ENCODE measurements at places on chromosomes 11 and 22.

DNA sequence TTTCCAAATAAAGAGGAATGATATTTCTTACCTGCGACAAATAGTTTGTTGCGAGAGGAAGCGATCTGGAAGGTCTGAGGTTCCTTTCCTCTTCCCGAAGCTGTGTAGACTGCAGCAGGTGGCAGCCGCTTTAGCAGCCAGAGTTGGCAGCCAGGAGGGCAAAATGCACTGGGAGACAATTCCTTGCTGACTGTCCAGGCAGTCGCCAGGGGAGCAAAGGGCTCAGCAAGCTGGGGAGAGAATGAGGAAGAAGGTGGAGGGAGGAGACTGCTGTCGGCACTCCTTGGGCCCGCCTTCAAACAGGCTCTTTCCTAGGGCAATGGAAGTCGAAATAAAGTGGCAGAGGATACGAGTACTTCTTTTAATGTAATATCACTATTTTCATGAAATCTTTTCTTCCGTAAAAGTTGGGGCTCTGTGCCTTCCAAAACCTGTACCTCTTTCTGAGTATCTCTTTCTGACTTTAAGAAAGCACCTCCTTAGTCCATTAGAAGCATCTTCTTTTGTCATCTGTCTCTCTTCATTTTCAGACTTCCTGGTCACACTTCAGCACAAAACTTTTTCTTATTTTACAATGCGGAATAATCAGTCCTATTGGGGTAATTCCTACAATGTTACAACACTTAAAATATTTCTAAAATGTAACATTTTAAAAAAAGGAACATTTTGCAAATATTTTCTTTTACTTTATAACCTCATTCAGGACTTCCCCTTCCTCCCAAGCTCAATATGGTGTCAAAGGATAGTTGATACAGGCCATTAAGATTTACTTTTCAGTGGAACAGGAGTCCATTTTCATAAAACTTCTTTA is at the start of gene IL18:
TSS of gene IL18 (minus strand) at position 220 of the 811 bp plus-strand sequence. CDS start 9,041 bp downstream, outside the sequence.
- no peak for ATAC-seq

GRCh38 chr11:86582898-86583297 is 89.5 kb downstream of the ME3 start:
- no peak for ATAC-seq

GRCh38 chr11:44018829-44019228 is 29.0 kb upstream of the ACCSL start:
- no peak for ATAC-seq

- ATAC-seq = no peak
Measured at GRCh38 chr11:873706-874105, 31.1 kb downstream of the TSPAN4 start.

DNA sequence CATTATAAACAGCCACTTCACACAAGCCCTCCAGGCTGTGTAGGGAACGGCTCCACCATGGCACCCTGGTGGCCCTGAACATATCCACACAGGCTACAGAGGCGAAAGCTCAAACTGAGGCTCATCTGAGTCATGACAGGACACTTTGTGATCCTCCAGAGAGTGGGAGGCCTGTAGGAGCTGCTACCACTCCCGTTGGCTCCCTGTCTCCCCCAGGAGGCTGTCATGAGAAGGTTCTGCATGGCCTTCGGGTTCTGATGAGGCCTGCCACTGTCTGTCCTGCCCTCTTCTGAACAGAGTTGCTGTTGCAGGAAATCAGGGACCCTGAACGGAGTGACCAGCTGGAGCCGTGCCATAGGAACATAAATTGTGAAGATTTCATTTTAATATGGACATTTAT is 23.8 kb upstream of the ALDH3B2 start:
- ATAC-seq = peak; percentile 57

GRCh38 chr11:114228435-114229411 is 67.5 kb upstream of the NNMT start:
- no peak for ATAC-seq

GRCh38 chr11:107864591-107864990 is 6.0 kb upstream of the SLC35F2 start:
- ATAC-seq = no peak

GRCh38 chr11:17694494-17695110 is 24.8 kb upstream of the MYOD1 start:
- ATAC-seq = no peak

- ATAC-seq = no peak
Measured at GRCh38 chr11:105857728-105858127, 164.3 kb downstream of the MSANTD4 start.

GRCh38 chr22:27135031-27135981 is 477.9 kb downstream of the MIAT start:
- ATAC-seq = no peak

GRCh38 chr22:19723232-19723982 is at the start of gene GP1BB:
Gene GP1BB (plus strand): TSS chr22:19723539. CDS start chr22:19723570, 31 bp downstream.
- peak; percentile 46 for ATAC-seq

DNA sequence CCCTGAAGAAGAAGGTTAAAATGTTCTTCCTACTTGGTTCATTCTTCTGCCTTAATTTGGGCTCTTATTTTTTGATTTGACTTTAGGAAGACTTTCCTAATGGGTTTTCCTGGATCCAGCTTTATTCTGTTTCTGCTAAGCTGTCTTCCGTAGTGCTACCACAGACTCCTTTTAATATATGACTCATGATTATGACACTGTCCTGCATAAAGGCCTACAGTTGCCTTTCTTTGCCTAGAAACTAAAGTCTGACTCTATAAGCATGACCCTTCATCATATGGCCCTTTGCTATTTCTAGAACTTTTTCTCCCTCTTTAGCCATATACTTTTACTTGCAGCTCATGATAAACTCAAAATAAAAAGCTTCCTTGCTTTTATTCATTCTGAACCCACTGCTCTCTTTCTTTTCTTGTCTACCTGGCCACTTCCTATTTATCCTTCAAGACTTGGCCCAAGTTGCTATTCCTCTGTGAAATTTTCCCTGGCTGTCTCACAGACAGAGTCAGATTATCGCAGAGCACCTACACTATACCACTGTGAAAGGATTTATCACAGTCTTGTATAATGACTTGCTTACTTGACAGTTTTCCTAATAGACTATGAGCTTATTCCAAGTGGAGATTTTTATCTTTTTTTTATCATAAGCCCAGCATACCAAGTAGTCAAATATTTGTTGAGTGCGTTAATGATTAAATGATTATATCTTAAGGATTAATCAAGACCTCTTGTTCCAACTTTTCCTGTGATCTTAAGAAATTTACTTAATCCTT is 24.7 kb downstream of the TBCEL start:
- ATAC-seq = no peak

GRCh38 chr11:13468750-13469149 is 5.7 kb upstream of the BTBD10 start:
- no peak for ATAC-seq

DNA sequence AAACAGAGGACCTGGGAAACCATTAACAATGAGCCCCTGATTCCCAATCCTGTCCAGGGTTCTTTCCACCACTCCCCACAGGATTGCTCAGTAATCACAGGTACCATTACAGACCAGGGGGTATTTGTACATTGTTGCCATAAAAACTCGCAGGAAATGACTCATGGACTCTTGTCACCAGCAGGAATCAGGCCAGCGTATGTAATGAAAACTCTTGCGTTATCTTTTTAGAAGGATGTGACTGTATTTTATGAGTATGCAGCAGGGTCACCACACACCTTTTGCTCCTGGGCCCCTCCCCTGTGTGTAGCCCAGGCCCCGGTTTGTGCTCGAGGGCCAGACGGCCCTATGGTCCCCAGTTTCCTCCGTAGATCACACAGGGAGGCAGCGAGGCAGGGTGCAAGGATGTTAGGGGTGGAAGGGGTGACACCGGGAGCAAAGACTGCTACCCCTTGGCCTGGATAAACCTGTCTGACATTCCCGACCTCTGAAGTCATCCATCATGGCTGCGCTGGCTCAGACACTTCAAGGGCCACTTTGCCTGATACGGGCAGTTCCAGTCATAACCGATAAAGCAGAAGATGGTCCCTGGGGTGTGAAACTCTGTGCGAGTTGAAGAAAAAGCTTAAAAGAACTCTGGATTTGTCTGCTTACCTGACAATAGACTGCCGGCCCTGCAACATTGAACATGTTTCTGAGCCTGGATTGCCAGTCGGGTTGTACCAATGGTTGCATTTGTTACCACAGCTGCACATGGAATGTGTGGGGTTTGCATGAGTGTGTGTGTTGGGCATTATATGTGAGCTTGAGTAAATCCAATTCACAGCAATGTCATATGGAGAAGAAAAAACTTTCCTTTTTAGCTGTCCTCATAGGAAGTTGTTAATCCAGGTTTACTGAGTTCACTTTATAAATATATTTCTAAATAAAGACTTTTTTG is 56.9 kb downstream of the MICAL2 start:
- ATAC-seq = peak; percentile 97

DNA sequence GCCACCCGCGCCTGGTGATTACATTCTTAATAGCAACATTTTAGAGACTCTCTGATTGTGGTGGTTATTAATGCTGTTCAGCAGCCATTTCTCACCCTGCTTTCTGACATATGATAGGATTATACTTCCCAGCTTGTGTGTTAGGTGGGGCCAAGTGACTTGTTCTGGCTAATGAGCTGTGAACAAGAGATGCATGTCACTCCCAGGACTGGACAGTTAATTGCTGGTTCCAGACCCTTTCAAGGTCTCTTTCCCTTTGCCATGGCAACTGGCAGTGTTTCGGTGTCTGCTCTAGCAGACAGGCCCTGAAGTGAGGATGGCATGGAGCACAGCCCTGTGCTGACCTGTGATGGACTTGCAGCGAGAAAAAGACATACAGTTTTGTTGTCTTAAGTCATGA is 8.9 kb upstream of the PTPRJ start:
- no peak for ATAC-seq

GRCh38 chr11:106286881-106287504 is 209.5 kb downstream of the AASDHPPT start:
- no peak for ATAC-seq

- ATAC-seq = no peak
Measured at GRCh38 chr11:116172851-116173250, 599.9 kb downstream of the BUD13 start.

DNA sequence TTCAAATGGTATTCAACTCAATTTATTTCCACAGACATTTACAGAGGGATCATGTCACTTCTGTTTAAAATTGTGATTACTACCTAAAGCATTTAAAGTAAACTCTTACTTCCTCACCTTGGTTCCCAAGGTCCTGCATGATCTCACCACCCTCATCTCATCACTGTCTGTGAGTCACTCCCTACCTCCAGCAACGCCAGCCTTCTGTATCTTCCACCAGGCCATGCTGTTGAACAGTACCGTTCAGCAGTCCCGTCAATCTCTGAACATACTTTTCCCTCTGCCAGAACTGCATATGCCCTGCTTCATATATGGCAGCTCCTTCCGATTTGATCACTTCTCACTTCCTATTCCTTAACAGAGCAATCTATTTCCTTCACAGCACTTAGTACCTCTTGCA is 2.0 kb downstream of the FBXO3 start:
- ATAC-seq = peak; percentile 32

- no peak for ATAC-seq
Measured at GRCh38 chr11:11923828-11924227, 82.1 kb downstream of the USP47 start.

DNA sequence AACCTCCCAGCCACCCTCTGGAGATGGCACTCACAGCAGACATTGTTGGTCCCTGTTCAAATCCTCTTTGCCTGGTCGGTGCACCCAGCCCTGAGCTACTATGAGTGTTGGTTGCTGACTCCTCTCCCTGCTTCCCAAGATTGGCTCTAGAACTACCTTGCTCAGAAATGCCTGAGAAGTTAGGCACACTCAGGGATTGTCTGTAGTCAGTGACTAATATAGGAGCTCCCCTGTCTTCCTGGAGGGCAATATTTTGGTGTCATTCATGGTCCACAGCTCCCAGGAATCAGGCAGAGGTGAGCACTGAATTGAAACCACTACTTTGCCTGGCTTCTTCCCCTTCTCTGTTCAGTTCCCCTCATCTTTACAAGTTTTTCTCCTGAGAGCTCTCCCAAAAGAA is 325.9 kb downstream of the MIAT start:
- ATAC-seq = no peak

- peak; percentile 68 for ATAC-seq
Measured at GRCh38 chr11:117072517-117073461, 25.4 kb downstream of the SIK3 start.

GRCh38 chr11:122234257-122234656 is 118.2 kb upstream of the BLID start:
- ATAC-seq = no peak

GRCh38 chr22:20449819-20450550 is 12.4 kb upstream of the SCARF2 start:
- ATAC-seq = no peak

- peak; percentile 19 for ATAC-seq
Measured at GRCh38 chr11:126722006-126722736, 278.4 kb downstream of the KIRREL3 start.

DNA sequence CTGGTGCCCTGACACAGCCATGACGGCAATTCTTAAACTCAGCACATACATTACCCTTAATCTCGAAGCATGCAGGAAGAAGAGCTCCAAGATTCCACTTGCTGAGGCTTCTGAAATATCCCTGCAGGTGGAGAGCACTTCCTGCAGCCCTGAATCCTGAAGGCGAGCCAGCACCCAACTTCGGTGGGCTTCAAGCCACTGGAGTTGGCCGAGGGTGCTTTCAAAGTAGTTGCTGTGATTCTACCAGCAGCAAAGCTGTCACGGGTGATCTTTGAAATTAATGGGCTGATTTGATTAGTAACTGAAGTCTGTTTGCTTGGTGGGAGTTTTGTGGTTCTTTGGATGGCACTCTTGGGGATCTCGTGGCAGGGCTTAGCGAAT is 9.0 kb upstream of the FTH1 start:
- ATAC-seq = no peak

DNA sequence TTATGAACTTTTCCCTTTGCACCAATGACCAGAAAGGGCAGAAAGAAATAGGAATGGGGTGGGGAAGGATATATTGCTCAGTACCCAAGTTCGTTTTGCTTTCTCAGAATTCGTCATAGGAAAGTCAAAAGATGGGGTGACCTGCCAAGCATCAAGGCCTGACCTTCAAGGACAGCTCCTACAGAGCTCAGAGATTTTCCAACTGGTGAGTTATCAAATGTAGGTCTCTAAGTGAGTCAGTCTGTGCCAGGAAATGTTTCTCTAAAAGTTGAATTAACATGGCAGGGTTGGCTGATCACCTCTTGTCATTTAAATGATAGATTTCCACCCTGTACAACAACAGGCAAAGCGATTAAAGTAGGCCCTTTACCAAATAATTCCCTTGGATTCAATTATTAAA is 307.2 kb downstream of the CADM1 start:
- peak; percentile 31 for ATAC-seq

DNA sequence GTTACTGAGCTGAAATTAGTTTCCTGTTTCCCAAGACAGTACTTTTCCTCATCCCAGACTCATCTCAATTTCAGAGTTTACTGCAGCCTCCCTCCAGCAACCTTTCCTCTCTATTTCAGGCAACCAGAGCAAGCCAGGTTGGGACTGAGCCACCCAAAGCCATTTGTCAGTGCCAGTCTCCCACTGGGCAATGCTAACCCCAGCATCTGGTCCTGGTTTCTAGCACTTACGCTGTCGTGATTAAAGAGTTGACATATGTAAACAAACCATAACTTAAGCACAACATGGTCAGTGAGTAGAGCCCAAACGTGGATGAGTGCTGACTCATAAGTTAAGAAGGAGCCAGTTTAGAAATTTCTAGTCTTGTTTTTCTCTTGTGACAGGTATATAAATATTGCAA is 119.6 kb upstream of the BLID start:
- ATAC-seq = no peak

GRCh38 chr11:26632691-26633159 is 60.7 kb upstream of the MUC15 start:
- no peak for ATAC-seq
